ENCODE measurements at places on chromosomes 12 and 14.

GRCh38 chr12:54384591-54385041 lies at the start of gene ZNF385A:
ZNF385A (minus strand) TSS chr12:54384733; CDS start chr12:54384514, 219 bp downstream.
- DNase-seq: peak; percentile 78

GRCh38 chr12:132214891-132215290 lies 70.6 kb downstream of the NOC4L start:
- DNase-seq: no peak

DNA sequence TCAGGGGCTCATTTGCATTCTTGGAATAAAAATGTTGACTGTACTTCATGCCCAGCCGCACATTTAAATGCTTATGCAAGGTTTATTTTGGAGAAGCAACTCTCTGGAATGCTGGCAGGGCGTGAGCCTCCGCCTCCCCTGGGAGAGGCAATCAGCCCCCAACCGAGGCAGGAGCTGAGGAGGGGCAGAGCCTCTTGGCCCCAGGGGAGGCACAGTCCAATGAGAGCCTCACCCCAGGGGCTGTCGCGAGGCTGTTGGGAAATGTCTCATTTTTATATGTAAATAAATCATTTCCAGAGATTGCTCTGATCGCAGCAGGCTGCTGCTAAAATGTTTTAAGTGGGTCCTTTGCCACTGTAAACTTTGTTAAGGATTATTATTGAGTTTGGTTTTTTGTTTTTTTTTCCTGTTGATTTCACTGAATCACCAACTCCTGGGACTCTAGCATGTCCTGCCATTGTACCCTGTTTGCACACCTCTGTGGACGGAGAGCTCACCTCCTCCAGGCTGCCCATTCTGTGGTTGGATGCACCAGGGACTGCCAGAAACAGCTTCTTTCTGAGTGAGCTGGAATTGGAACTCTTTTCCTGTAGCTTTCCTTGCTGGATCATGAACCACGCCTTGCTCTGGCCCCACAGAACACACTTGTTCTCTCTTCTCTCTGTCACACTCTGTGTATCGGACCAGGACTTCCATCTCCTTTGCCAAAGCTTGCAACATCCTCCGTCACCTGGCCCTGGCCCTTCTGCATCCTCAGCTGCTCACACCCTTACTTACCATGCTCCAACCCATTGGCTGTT lies 46.9 kb upstream of the FAM181A start:
- no peak for DNase-seq

- DNase-seq: no peak
Observed at GRCh38 chr14:104875811-104876210, 10.7 kb downstream of the CEP170B start.

DNA sequence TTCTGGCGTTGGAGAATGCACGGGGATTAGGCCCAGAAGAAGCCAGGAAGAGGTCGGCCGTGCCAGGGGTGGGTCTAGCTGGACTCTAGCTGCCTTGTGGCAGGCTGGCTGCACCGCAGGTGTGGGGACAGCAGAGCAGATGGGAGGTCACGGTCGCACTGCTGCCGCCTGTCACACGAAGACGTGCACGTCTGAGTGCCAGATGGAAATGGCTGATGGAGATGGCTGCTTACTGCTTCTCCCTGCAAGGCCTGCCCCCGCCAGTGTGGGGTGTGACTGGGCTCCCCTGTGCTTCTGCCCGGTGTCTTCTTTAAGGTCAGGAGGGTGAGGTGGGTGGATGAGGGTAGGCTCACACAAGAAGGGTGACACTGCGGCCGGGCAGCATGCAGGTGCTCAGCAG lies 79.0 kb downstream of the MOK start:
- DNase-seq: no peak

DNA sequence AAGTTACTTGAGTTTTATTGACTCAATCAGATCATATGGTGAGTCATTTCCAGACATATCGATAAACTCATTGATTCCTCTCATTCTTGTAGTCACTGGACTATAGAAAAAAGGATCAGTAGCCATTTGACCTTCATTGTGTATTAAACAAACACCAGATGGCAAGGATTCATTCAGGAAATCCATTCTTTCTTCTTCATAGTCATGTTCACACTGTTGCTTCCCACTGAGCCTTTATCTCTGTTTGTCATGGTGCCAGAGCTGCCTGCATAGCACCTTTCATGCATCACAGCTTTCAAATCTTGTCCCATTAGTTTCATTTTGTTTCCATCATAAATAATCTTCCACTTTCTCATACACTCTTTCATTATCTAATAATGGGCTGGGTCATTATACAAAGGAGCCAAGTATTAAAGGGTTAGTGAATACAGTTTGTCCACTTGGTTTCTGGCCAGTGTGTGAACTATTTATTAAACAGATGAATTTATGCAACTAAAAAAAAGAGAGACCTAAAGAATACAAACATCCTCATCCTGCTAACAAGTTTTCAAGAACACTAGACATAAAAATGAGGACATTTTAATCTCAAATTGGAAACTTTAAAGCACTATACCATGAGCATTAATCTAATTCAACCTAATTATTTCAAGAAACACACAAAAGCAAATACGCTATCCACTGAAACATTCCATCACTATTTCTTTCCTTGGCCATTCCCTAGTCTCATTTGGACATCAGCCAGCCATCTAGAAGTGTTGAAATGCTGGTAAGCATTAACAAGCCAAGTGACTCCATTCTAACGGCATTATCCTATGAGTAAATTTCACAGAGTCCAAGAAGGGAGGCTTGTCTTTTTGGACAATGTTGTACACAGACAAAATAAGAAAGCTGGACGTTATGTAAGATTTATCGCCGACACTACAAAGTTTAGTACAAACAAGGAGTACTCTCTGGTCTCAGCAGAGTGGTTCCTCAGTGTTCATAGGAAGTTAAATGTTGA lies 476.5 kb downstream of the FOXG1 start:
- DNase-seq: no peak

DNA sequence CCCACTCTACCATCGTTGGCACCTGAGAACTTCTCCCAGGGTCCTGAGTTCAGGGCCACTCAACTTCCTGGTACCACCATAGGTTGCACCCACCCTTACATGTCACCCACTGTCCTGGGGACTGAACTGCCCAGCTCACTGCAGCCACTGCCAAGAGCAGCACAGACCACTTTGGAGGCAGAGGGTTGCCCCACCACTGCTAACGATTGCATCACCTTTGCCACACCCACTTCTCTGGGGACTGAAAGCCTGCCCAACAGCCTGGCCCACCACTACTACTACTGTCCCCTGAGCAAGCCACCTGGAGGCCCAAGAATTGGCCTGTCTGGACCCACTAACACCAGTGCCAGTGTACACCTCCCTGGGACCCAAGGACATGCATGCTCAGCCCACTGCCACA lies 27.6 kb downstream of the CACNA2D4 start:
- no peak for DNase-seq

GRCh38 chr12:131907379-131908091 lies 13.1 kb downstream of the ULK1 start:
- no peak for DNase-seq

GRCh38 chr12:29316752-29317151 lies 64.2 kb downstream of the ERGIC2 start:
- no peak for DNase-seq

- no peak for DNase-seq
Observed at GRCh38 chr12:93536111-93536765, 36.2 kb upstream of the SOCS2 start.

DNA sequence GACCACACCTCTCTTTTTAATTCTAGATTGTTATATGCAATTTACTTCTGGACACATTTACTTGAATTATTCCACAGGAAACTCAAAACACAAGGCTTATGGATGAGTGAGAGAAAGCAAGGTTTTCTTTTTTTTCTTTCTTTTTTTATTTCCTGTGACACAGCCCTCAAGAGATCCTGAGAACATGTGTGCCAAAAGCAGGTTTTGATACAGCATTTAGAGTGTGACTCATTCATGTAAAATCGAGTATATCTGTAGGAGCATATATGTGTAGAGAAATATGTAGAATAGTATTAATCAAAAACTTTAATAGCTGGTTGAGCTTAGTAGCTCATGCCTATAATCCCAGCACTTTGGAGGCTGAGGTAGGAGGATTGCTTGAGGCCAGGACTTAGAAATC lies 4.4 kb upstream of the MAX start:
- no peak for DNase-seq

GRCh38 chr14:90654831-90655276 lies 161.4 kb downstream of the TTC7B start:
- DNase-seq: no peak

All from CD4-positive, alpha-beta T cell treated with Interleukin-15 for 1 hour (primary cell).